Non-pigmented ciliary epithelial cell (primary cell): ENCODE measurements at places on chromosomes 6 and 20.

- DNase-seq, result no peak
Measured at GRCh38 chr6:44512868-44513741, 125.6 kb downstream of the CDC5L start.

DNA sequence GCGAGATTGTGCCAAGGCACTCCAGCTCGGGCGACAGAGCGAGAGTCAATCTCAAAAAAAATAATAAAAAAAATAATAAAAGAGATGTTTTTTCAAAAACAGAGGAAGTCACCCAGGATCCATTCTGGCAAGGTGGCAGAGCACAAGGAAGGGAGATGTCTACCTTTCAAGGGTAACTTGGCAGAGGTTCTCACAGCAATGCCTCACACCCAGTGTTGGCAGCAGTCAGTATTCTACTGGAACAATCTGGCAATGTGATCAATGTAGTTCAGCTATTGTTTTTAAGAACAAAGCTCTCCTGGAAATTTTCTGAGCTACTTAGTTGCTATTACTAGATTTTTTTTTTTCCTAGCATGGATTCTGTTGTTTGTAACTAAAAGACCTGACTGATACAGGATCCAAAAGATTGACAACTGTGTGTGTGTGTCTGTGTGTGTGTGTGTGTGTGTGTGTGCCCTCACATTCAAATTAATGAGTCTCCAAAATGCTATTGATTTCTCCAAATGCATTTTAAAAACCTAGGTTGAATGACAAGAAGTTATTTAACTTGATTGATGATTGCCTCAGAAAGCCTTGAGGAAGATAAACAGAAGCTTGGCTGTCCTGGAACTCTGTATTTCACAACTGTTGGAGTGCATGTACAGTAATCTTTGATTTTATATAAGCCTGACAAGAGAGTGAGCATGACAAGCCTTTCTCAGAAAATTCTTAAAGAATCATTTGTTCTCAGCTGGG is 114.1 kb upstream of the RREB1 start:
- DNase-seq, result no peak

DNA sequence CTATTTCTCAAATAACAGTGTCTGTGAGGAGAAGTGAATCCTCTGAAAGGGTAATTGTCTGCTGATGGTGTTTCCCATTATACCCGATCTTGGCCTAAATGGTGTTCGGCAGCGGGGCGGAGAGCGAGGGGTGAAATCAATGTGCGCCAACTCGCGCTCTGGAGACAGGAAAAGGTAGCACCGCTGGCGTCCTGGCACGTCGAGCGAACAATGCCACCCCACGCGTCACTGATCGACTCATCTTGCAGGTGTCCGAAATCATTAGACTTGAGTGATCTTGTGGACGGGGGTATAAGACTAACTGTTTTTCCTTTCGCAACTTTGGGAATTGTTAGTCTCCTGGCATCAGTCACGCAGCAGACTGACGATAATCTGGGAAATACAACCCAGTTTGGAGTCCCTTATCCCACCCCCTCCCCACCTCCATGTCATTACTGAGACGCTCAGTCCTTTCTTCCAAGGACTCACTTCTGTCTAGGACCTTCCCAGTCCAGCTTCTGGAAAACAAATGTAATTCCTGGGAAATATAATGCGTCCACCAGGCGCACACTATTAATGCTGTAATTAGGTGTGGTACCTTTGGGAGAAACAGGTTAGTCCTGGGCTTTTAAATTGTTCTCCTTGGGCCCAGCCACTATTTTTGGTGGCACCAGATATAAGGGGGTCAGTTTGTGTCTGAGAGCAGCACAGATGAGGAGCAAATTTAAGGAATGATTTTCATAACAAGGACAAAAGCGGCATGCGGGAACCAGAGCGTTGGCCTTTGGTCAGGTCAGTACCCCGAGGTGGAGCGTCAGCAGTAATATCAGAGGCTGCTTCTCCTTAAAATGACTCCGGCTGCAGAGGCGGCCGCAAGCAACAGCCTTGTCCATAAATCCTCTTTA is 2.3 kb downstream of the LINC00237 start:
- DNase-seq, result no peak

GRCh38 chr6:111834356-111834755 is 38.9 kb downstream of the FYN start:
- DNase-seq, result no peak

- DNase-seq, result no peak
Measured at GRCh38 chr6:71642793-71643192, 243.6 kb upstream of the RIMS1 start.

GRCh38 chr20:33791959-33792597 is 19.1 kb upstream of the CHMP4B start:
- no peak for DNase-seq

GRCh38 chr20:5691918-5692618 is 58.1 kb upstream of the SHLD1 start:
- no peak for DNase-seq
